Upper lobe of right lung (tissue), 1 donor: ENCODE measurements at places on chromosomes 4 and X.

DNA sequence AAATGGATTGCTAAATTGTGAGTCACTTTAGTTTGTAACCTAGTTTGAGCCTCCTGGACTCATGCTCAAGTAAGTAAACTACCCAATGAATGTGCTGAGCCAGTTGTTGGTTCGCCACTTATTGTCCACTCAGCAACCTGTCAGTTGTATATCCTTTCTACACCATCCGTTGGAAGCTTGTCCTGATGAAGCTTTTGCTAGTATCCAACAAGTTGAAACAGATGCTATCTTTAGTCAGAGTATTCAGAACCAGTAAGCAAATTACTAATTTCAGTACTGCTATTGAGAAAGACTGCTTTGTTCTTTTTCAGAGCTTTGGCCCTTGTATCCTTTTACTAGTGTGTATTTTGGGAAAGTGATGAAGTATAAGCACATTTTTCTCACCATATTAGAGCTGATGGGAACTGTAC, 4.3 kb upstream of the NAA15 start:
- peaks cover 27% of the 10 kb centered on the region for H3K4me1 ChIP-seq
- H3K27ac ChIP-seq = no peak overlapping the region
- H3K4me3 ChIP-seq = no peak overlapping the region
- H3K27me3 ChIP-seq = no peaks in the 10 kb centered on the region
- H3K36me3 ChIP-seq = peaks cover 18% of the 10 kb centered on the region

DNA sequence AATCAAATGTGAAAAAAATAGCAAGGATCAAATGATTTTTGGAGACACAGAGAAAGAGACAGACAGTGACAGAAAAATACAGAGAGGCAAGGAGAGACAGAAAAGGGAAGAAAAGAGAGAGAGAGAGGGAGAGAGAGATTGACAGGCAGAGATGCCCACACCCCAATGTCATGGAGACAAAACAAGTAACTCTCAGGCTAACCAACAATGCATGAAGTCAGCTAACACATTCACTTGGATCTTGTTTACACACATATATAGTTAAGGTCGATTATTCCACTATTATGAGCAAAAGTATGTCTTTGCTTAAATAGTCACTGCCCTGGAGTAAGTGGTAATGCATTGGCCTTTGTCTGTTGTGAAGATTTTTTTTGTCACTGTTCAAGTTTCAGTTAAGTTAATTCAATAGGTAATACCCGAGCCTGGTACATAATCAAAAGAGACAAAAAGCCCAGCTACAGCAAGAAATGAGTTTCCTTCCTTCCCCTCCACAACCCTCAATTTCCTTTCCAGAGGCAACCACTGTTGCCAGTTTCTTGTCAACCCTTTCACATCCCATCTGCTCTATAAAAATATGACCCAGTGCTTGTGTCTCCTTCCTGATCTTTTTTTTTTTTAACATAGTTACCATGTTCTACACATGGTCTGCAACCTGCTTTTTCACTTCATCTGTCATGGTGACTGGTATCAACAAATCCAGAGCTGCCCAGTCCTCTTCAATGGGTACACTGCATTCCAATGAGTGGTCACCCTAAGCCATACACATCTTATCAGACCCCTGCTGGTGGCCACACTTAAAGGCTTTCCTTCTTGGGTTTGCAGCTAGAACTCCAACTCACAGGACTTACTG, 52.1 kb downstream of the PROM1 start:
- peaks cover 4% of the 10 kb centered on the region for H3K4me1 ChIP-seq
- no peaks in the 10 kb centered on the region for H3K27me3 ChIP-seq
- H3K36me3 ChIP-seq = no peaks in the 10 kb centered on the region
- H3K4me3 ChIP-seq = no peak overlapping the region
- H3K27ac ChIP-seq = no peak overlapping the region
- DNase-seq = no peak

- DNase-seq = no peak
- H3K36me3 ChIP-seq = no peaks in the 10 kb centered on the region
- no peak overlapping the region for H3K27ac ChIP-seq
- no peak overlapping the region for H3K4me3 ChIP-seq
- no peaks in the 10 kb centered on the region for H3K4me1 ChIP-seq
These were observed 181.0 kb upstream of the KCNIP4 start for GRCh38 chr4:22129454-22130029.

DNA sequence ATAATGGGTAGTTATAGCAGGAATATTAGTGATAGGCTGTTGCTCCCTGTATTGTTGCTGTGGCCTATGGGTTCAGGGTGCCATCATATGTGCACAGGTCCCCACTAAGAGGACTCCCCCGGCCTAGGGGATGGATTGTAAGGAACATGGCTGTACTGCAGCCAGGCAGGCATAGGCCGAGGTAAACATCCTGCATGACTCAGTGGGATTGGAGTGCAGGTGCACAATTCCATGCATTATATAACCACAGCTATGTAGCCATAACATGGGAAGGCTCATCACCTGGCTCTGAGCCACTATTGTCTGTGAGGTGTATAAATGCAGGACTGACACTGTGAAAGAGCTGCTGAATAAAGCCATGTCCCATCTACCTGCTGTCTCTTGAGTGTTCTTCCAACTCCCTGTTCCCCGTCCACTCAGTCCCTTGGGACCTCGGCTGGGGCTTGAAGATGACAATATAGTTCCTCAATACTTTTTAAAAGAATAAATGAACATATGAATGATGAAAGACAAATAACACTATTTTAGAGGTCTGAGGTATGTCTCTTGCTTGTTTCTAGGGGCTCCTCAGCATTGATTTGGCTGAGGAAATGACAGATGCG, 425.2 kb downstream of the IDS start:
- H3K27me3 ChIP-seq = no peaks in the 10 kb centered on the region
- no peak for DNase-seq
- H3K4me1 ChIP-seq = no peaks in the 10 kb centered on the region
- no peak overlapping the region for H3K27ac ChIP-seq

DNA sequence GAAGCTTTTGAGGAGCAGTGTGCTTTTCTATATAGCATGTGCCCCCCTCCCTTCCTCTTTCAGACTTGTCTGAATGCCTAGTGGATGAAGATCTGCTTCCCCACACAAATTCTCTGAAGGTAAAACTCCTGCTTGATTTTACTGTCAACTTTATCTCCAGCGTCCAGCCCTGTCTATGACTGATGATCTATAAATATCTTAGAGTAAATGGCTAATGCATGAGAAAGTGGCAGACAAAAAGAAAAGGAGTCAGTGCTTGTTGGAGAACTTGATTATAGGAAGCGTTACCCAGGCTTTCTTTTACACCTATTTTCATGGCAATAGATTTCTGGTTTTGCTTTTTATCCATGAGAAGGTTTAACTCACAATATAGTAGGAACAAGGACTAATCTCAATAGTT, 168.3 kb upstream of the HS3ST1 start:
- no peak for DNase-seq
- no peaks in the 10 kb centered on the region for H3K36me3 ChIP-seq
- H3K4me1 ChIP-seq = no peaks in the 10 kb centered on the region
- no peak overlapping the region for H3K4me3 ChIP-seq
- no peaks in the 10 kb centered on the region for H3K27me3 ChIP-seq

- H3K4me3 ChIP-seq = peak within 1 kb of the TSS; percentile 8
- DNase-seq = no peak
- H3K27me3 ChIP-seq = no peaks in the 10 kb centered on the region
- no peaks in the 10 kb centered on the region for H3K36me3 ChIP-seq
- no peaks in the 10 kb centered on the region for H3K4me1 ChIP-seq
- H3K27ac ChIP-seq = no peak within 1 kb of the TSS
These were observed at the start of gene LPAR4 for GRCh38 chrX:78747489-78747888. LPAR4 (plus strand) TSS chrX:78747720; CDS start chrX:78754870, 7,150 bp downstream.

DNA sequence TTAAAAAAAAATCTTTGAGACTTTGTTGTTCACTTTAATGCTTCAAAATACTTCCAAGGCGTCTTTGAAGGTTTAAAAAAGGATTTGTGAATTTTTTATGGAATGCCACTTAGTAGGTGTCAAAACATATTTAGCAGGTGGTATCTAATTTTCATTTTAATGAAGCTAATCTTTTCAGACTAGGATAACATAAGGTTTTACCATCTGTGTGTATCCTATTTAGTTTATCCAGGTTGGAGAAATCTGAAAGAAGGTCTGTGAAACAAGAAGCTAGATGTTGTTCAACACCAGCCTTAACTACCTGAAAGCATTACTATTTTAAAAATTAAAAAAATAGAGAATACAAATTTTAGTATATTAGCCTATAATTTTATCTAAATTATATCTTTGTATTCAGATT, 193.4 kb downstream of the GRID2 start:
- H3K4me3 ChIP-seq = no peak overlapping the region
- no peak for DNase-seq
- no peaks in the 10 kb centered on the region for H3K27me3 ChIP-seq

GRCh38 chr4:174134361-174134760, 149.1 kb downstream of the FBXO8 start:
- no peak for DNase-seq
- H3K36me3 ChIP-seq = no peaks in the 10 kb centered on the region
- H3K4me3 ChIP-seq = no peak overlapping the region

- peak; percentile 65 for DNase-seq
- H3K4me1 ChIP-seq = peaks cover 43% of the 10 kb centered on the region
- H3K4me3 ChIP-seq = no peak overlapping the region
- peaks cover 56% of the 10 kb centered on the region for H3K36me3 ChIP-seq
- no peaks in the 10 kb centered on the region for H3K27me3 ChIP-seq
- H3K27ac ChIP-seq = peak overlapping the region; percentile 83
These were observed 33.0 kb downstream of the NOP14 start for GRCh38 chr4:2930135-2930757.

GRCh38 chrX:41265615-41266014, 68.3 kb upstream of the DDX3X start:
- DNase-seq = no peak
- H3K27me3 ChIP-seq = no peaks in the 10 kb centered on the region
- H3K4me3 ChIP-seq = peak overlapping the region; percentile 29
- H3K27ac ChIP-seq = no peak overlapping the region

GRCh38 chr4:166077782-166078181, 204.7 kb downstream of the TLL1 start:
- no peaks in the 10 kb centered on the region for H3K36me3 ChIP-seq
- no peaks in the 10 kb centered on the region for H3K27me3 ChIP-seq
- DNase-seq = no peak
- no peak overlapping the region for H3K27ac ChIP-seq
- no peaks in the 10 kb centered on the region for H3K4me1 ChIP-seq
- H3K4me3 ChIP-seq = no peak overlapping the region

DNA sequence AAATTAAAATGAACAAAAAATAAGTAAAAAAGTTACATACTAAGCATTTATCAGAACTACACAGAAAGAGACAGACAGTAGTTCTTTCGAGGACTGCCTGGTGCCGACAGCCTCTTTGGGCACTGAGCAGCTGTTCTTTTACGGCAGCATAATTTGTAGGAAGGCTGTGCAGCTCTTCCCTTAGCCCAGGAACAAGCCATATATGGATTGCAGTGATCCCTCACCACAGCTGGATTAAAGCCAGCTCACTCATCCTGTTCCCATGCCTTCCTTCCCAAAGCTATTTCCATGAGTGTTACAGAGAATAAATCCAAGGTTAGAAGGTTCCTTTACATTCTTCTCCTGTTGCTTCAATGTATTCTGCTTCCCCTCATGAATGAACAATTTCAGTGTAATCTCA, 71.7 kb downstream of the DDX60L start:
- no peaks in the 10 kb centered on the region for H3K27me3 ChIP-seq
- peaks cover 32% of the 10 kb centered on the region for H3K36me3 ChIP-seq
- DNase-seq = no peak
- no peak overlapping the region for H3K27ac ChIP-seq
- no peak overlapping the region for H3K4me3 ChIP-seq

DNA sequence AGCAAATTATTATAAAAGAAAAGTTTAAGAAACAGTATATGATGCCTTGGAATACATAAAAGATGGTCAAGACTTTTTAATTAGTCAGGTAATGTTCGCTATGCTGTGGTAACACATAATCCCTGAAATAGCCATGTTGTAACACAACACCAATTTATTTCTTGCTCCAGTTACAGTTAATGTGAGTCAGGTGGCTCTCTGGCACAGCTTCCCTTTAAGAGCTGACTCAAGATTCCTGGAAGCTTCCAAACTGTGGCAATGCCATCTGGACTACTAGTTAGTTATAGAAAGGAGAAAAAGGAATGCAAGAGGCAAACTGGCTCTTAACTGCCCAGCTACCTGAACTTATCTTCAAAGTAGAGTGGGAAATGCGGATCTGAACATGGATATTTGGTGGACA, 210.5 kb downstream of the CHM start:
- no peaks in the 10 kb centered on the region for H3K4me1 ChIP-seq
- H3K36me3 ChIP-seq = no peaks in the 10 kb centered on the region
- no peaks in the 10 kb centered on the region for H3K27me3 ChIP-seq
- H3K27ac ChIP-seq = no peak overlapping the region

DNA sequence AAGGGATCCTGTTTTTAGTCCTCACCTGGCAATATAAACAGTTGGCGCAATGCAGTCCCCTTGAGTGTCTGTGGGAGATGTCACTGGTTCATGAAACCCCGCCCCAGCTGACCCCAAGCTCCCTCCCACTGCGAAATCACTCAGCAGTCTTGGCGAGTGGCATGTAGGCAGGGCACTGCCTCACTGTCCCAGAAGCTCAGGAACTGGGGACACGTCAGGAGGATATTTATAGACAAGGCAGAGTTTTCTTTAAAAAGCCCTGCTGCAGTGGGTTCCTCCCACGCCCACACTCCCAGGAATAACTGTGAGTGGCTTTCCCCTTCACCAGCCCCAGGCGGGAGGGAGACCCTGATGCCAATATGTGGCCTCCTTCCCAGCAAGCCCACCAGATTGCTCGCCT, 44.3 kb upstream of the PPP2R2C start:
- H3K4me1 ChIP-seq = no peaks in the 10 kb centered on the region
- H3K27ac ChIP-seq = no peak overlapping the region
- H3K27me3 ChIP-seq = peaks cover 15% of the 10 kb centered on the region
- no peak for DNase-seq

GRCh38 chr4:53734182-53734581, 142.9 kb upstream of the LNX1 start:
- H3K27ac ChIP-seq = no peak overlapping the region
- no peaks in the 10 kb centered on the region for H3K27me3 ChIP-seq
- H3K4me3 ChIP-seq = no peak overlapping the region
- no peak for DNase-seq

- no peak for DNase-seq
- peaks cover 39% of the 10 kb centered on the region for H3K4me1 ChIP-seq
- H3K4me3 ChIP-seq = no peak overlapping the region
- no peaks in the 10 kb centered on the region for H3K36me3 ChIP-seq
These were observed 558.2 kb upstream of the DIPK2B start for GRCh38 chrX:45758738-45759397.

DNA sequence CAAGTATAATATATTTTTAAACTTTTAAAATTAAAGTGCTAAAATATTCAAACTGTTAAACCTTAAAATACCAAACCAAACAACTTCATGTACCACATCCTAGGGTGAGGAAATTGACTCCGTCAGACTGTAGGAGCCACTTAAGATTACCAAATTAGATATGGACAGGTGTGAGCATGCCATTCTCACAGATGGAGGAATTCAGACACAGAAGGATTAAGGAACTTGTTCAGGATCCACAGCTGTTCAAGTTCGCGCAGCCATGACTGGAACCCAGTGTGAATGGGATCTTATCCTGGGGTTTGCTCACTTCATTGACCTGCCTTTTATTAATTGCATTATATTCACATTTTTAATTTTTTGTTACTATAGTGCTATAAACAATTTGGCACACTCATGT, 224.9 kb upstream of the PCDH7 start:
- no peaks in the 10 kb centered on the region for H3K4me1 ChIP-seq
- no peaks in the 10 kb centered on the region for H3K27me3 ChIP-seq
- no peak overlapping the region for H3K4me3 ChIP-seq
- H3K27ac ChIP-seq = no peak overlapping the region
- no peaks in the 10 kb centered on the region for H3K36me3 ChIP-seq
